Bone marrow (tissue), 2 donors: ENCODE measurements at places on chromosomes 2 and 18.

GRCh38 chr2:63755965-63756364 lies 85.7 kb upstream of the UGP2 start:
- DNase-seq: no peak

DNA sequence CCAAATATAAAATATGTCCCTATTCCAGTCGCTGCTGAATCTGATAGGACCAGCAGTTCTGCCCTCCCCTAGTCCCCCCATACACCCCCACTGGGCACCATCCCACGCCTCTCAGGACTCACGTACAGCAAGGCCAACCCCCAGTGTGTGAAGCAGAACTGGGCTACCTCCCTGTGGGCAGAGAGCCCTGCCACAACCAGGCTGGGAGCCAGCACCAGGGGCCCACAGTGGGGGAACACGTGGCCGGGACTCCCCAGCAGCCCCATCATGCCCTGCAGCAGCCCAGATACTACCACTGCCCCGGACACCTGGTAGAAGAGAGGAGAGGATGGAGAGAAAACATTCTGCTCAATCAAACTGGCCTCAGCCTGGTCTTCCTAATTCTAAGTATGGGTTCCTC lies 1.3 kb downstream of the SLC23A3 start:
- DNase-seq: no peak

DNA sequence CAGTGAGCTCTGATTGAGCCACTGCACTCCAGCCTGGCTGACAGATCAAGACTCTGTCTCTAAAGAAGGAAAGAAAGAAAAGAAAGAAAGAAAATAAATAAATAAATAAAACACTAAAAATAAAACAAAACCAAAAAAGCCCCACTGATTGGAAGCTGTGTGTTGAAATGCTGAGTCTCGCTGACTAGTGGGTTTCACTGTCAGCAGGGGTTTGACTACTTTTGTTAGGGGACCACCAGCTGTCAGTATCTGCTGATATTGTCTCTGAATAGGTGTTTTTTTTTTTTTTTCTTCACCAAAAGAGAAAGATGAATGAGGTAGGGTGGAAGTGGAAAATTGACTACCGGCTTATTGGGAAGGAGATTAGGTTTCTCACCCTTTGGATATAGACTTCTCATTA lies 12.8 kb upstream of the ACTR2 start:
- DNase-seq: no peak

GRCh38 chr2:110931648-110932047 lies 189.1 kb upstream of the BCL2L11 start:
- DNase-seq: no peak

- DNase-seq: no peak
Observed at GRCh38 chr2:3876685-3877084, 173.3 kb downstream of the DCDC2C start.

DNA sequence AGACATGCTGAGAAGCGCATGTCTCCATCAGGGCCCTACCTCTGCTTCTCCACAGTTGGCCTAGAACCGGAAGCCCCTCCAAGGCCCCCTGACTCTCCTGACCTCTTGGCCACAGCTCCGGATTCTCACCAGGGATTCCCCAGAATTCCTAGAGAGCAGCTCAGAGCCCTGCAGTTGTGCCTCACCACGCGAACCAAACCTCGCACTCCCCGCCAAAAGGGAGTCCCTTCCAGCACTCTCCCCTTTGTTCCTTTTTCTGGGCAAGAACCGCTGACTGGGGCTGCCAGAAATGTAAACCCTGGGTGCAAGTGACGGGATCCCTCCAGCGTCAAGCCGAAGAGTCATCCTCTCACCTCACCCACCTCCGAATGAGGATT lies 36.7 kb downstream of the AFF3 start:
- DNase-seq: no peak

DNA sequence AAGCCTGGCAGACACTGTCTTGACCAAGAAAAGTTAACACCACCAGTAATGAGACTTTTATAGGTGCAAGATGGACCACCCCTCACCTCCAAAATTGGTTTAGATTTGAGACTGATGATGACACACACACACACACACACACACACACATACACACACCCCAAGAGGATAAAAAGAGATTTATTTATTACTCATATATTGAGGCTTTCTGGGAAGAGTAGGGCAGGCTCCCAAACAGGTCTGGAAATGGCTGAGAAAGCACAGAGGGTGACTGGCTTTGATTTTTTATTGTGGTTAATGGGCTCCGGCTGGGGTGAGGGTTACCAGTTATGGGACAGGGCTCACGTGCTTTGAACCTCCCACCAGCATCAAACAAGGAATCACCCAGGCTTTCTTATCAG lies 54.2 kb upstream of the ADAM23 start:
- no peak for DNase-seq

GRCh38 chr2:144181001-144181400 lies 338.9 kb downstream of the ZEB2 start:
- no peak for DNase-seq

GRCh38 chr2:164599954-164600589 lies 21.2 kb downstream of the GRB14 start:
- DNase-seq: peak; percentile 64

DNA sequence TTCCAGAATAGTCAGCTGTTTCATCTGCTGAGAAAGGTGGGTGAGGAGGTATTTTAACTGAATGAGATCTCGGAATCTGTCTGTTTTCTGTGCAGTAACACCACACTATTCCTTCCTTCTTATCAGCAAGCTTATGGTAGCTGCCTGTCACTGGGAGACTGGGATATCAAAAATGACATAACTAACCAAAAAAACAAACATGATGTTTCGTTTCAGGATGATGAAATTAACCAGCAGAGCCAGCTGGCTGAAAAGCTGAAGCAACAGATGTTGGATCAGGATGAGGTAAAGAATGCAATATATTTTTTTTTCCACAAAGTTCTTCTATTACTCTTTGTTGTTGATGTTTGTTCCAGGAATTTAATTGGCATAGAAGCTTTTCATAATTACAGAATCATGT lies 59.8 kb upstream of the LYPD6B start:
- DNase-seq: no peak

DNA sequence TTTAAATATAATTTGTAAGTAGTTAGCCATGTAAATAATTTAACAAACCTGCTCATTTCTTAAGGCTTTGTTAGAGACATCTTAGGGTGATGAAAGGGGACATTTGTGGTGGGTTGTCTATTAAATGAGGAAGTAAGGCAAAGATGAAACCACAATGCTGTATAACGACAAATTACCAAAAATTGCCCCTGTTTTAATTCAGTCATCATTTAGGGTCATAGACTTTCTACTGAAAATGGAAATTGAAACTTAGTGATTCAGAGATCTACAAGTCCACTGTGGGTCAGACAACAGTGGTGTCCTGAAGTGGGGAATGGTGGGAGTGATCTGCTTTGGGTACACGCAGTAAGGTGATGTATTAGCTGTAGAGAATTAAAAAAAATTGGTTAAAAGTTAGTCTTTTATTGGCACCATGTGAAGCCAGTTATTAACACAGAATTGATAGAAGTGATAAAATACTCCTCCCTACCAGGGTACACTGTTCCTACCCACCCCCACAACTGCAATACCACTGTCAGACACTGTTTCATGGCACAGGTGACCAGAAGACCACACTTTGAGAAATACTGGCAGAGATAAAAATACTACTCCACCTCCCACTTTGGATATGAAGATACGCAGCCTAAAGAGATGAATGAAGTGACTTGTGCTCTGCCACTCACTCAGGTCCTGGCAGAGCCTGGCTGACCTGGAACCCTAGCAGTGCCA lies 13.4 kb downstream of the CERS6 start:
- no peak for DNase-seq

- no peak for DNase-seq
Observed at GRCh38 chr2:18159896-18160295, 281.4 kb downstream of the KCNS3 start.

GRCh38 chr2:109129356-109129920 lies 433 bp downstream of the SH3RF3 start:
- DNase-seq: peak; percentile 45

DNA sequence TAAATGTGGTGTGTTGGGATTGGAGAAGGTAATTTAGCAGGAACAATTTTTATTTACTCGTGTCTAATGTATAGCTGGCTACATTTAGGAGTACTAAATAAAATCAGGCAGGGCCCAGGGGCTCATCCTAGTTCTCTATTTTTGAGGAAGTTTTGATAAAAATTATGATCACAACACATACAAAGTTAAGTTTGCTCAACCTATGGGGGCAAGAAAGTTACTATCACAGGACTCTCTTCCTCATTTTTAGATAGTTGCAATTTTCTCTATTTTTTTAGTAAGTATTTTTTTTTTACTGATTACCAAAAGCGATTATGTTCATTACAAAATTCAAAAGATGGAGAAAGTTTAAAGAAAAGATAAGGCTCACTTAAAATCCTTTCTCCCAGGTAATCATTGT lies 60.0 kb upstream of the RPE start:
- DNase-seq: no peak

- DNase-seq: no peak
Observed at GRCh38 chr2:65545837-65546805, 113.7 kb upstream of the SPRED2 start.

DNA sequence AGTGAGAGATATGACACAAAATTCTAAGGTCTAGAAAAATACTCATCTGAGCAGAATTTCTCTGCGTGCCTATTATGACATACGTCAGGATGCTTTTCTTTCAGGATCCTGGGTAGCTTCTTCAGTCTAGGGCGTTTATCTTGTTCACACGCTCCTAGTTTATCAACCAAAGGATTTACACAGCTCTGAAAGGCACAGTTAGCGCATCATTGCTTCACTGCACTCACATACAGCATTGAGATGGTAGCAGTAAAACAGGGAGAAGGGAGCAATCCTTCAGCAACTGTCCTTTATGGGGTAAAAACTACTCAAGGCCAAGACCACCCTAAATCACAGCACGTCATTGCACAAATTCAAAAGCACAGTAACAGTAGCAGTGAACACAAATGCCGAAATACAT lies 222.8 kb downstream of the SUCLG1 start:
- DNase-seq: no peak

DNA sequence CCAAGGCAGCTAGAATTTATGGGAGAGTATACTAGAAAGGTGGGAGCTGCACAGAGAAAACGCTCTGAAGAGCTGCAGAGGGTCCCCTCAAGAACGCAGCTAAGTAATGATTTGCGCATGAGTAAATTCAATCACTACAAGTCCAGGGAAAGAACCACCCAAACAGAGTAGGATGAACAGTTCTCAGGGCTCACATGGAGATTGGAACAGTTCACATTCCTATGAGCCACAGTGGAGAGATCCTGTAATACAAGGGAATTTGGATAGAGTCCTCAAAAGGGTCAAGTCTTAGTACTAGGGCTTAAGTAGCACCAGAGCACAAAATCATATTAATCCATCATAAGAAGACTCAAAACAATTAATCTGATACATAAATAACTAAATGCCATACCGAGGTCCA lies 12.7 kb downstream of the OLA1 start:
- no peak for DNase-seq

DNA sequence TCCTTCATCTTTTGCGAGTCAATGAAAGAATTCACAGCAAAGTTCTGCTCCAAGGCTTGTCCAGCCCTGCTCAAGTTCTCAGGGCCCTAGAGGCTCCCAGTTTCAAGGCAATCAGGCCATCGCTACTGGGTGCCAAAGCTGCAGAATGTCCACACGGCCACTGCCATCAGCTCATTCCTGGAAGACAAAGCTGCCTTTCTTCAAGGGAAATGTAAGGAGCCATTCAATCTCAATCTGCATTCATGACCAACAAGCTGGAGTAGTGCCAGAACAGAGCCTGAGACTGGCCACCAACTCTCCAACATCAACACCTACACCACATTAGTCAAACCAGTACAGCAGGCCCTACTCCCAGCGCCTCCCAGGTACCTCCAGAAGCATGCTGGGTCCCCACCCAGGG lies 202.2 kb downstream of the TCF4 start:
- DNase-seq: no peak

- no peak for DNase-seq
Observed at GRCh38 chr18:75202696-75203365, 6.1 kb downstream of the PTGR3 start.

DNA sequence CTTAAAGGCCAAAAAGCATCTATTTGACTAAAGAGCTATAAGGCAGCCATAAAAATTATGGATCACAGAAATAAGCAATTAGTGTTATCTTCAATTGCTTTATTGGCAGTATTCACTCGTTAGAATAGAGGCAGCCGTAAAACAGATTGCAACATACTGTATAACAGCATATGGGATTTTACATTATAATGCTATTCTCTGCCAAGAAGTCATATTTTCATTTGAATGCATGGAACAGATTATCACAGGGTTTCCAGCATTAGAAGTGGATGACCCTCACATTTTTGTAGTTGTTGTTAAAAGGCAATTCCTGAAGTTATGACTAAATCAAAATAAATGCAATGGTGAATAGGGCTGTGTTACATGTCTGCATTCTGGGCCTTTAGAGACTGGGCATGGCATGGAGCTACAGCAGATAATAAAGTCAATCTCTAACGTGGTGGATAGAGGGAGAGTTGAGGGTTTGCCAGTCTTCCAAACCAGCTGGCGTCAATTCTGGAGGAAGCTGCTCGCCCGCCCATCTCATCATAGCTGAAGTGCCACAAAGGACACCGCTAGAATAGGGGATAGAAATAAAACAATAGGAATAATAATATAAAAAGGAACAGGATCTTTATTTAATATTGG lies 155.4 kb upstream of the VRK2 start:
- no peak for DNase-seq

DNA sequence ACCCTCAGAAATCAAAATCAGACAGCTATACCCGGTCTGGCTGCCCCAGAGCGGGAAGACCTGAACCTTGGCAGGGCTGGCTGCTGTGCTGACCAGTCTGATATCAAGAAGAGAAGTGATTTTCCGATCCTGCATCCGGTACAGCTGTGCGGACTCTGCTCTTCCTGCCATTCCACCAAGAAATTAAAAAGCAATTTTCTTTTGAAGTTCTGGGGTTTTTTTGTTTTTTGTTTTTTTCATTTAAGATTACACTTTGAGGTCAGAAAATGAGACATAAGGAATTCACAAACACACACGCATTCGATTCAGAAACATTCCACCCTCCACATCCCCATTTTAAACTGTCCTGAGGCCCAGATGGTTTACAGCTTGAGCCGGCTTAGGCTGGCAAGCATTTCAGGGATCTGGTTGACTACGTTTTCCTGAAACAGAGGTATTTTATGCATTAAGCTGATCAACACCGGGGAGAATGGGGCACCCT lies 156.5 kb downstream of the COL6A3 start:
- no peak for DNase-seq

DNA sequence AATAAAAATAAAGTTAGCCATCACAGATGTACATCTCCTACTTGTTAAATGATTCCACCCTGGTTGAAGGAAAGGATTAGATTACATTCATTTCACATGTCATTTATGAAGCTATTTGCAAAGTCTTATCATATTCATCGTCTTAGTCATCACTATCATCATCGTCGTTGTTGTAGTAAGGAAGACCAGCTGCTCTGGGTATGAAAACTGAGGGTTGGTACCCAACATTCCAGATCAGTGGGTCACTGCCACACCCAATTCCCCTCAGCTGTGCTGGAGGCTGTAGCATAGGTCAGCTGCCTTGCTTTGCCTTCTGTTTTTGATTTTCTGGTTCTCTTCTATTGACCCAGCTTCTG lies 20.9 kb upstream of the CCBE1 start:
- no peak for DNase-seq

DNA sequence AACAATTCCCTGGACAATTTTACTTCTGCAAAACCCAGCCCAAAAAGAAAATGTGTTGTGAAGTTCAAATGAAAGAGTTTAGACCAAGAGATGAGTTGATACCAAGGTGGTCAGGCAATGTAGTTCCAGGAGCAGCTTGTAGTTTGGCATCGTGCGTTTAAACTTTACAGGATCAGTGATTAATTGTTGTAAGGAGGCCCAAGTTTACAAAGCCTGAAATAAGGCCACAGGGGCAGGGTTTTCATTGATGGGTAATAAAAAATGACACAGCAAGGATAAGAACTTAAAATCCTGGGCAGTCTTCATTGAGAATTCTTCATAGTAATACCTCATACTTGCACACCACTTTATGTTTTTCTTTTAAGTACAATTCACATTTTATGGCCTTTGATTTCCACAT lies 463.9 kb upstream of the HNRNPA3 start:
- DNase-seq: no peak
